ENCODE measurements at places on chromosomes 7 and 10.
A peak's percentile ranks its signal among the peaks of the same experiment; 100 is the strongest.

DNA sequence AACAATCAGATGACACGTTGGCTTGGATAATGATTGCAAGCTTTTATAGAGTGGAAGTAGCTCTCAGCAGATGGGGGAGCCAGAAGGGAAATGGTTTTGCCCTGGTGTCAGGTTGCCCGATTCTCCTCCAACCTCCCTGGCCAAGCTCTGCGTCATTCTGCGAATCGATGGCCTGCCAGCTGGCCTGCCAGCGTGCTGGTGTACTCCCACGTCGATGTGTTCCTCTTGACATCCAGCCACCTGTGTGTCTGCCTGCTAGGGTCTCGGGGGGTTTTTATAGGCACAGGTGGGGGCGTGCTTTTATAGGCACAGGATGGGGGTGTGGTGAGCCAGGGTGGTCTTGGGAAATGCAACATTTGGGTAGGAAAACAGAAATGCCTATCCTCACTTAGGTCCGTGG lies 4.6 kb downstream of the NET1 start:
- no peak for DNase-seq

- DNase-seq = no peak
Measured at GRCh38 chr10:11586170-11586569, 25.3 kb downstream of the USP6NL start.

- no peak for DNase-seq
Measured at GRCh38 chr10:114481055-114481454, 76.8 kb upstream of the AFAP1L2 start.

- peak; percentile 86 for DNase-seq
Measured at GRCh38 chr10:69629897-69630650, at the start of gene FAM241B. Gene FAM241B (plus strand): TSS chr10:69630247. CDS start chr10:69631744, 1,497 bp downstream.

DNA sequence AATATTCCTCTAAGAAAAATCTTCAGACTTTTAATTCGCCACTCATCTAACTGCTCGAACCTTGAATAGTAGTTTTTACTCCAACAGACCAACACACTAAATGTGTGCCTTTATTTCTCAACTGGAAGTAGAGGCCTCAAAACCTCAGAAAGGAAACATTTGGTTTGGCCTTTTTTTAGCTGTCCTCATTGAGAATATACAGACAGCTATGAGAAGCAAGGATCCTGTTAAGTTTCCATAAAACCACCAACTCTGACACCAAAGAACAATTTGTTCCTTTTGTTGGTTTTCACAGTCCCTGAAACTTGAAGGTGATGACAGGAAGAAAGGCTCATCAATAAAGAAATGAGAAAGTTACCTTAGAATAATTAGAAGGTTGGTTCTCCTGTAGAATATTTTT lies 199.2 kb upstream of the MEOX2 start:
- no peak for DNase-seq

DNA sequence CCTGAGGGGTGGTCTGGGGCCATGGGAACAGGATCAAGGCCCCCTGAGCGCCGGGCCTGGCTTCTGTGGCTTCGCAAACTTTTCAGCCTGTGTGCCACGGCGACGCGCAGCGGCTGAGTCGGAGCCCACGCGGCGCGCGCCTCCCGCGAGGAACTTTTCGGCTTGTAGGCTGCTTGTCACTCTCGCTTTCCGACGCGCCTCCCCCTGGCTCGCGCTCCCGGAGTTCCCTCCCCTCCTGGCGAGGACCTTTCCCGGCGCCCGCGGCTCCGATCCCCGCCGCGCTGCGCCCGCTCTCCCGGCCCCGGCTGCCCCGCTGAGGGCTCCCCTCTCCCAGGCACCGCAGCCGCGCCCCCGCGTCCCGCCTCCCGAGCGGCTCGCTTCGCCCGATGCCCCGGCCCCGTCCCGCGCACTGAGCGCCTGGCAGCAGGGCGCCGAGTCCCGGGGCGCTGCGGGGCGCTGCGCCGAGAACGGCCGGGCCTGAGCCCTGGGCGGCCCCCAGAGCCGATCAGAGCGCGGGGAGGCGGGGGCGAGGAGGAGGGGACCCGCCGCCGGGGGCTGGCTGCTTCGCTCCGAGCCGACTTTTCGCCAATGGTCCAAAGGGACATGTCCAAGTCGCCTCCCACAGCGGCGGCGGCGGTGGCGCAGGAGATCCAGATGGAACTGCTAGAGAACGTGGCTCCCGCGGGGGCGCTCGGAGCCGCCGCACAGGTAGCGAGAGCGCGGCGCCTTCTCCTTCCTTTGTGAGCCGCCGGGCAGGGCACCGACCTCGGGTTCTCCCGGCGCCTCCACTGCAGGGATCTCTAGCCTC lies at the start of gene CACNB2:
Gene CACNB2, plus strand, starts transcription at position 276 of the 808 bp plus-strand sequence.
- DNase-seq = peak; percentile 90

- DNase-seq = no peak
Measured at GRCh38 chr7:24756545-24757352, 515 bp downstream of the GSDME start.

GRCh38 chr10:130686689-130687300 lies 550.6 kb downstream of the GLRX3 start:
- no peak for DNase-seq

DNA sequence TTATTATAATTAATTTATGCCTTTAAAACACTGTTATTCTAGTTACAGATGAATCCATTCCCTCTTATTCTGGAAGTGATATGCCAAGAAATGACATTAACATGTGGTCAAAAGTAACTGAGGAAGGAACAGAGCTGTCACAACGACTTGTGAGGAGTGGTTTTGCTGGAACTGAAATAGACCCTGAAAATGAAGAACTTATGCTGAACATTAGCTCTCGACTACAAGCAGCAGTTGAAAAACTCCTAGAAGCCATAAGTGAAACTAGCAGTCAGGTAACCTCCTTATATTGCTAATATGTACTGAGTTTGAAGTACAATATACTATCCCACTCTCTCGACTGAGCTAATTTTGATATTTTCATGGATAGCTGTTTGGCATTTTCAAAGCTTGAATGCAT lies 81.6 kb downstream of the CYP51A1 start:
- no peak for DNase-seq

GRCh38 chr7:130207642-130208041 lies at the start of gene SSMEM1:
Gene SSMEM1 (plus strand): TSS chr7:130207860. CDS start chr7:130207911, 51 bp downstream.
- no peak for DNase-seq

DNA sequence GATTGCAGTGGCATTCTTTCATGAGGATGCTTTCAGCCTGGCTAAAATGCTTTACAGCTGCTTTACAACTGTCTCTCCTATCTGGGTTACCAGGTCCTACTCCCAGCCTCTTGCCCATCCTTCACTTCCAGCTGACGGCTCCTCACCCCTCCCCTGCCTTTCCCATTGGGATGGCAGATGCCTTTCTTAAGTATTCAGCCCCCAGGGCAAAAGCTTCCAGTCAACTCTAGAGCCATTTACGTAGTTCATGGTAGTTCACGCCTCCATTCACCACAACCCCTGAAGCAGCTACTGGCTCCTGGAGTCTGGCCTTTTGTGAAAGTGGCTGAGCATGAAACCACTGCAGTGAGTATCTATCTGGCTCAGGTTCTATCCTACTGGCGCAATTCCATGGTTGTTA lies 17.2 kb upstream of the BMPER start:
- no peak for DNase-seq

GRCh38 chr10:120981601-120982391 lies 130.6 kb downstream of the WDR11 start:
- no peak for DNase-seq

GRCh38 chr10:36450380-36450779 lies 675.0 kb upstream of the ANKRD30A start:
- peak; percentile 68 for DNase-seq

DNA sequence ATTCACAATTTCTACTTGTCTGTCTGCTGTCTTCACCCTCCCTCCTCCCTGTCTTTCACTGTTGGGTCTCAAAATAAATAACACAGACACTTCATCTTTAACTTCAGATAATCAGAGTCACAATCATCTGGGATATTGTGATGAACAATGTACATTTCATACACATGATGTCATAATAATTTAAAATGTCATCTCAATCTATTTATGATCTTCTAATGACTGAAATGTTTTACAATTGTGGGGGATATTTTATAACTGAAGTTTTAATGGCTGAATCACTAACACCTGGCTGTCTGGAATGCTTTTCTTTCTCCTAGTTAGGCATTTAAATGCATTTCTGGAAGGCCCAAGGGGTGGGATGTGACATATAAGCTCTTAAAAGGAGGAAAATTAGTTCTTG lies 859.8 kb downstream of the LRMDA start:
- DNase-seq = no peak

DNA sequence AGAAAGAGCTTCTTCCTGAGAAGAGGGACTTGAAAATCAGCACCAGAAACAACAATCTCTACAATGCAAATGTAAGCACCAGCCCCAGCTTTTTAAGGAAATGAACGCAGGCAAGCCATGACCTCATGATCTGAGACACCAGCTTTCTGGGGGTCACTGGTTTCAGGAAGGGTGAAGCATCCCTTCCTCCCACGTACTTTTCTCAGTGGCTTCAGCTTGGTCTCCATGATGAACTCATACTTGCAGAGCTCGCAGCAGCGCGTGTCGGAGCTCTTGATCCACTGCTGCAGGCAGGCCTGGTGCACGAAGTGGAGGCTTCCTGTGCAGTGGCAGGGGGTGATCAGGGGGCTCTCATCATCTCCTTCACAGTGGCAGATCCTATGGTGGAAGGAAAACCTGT lies 87.0 kb downstream of the ALOX5 start:
- DNase-seq = no peak

GRCh38 chr7:149228831-149229471 lies 10.5 kb upstream of the ZNF212 start:
- no peak for DNase-seq

GRCh38 chr7:77903597-77903996 lies 105.0 kb downstream of the PHTF2 start:
- DNase-seq = no peak

DNA sequence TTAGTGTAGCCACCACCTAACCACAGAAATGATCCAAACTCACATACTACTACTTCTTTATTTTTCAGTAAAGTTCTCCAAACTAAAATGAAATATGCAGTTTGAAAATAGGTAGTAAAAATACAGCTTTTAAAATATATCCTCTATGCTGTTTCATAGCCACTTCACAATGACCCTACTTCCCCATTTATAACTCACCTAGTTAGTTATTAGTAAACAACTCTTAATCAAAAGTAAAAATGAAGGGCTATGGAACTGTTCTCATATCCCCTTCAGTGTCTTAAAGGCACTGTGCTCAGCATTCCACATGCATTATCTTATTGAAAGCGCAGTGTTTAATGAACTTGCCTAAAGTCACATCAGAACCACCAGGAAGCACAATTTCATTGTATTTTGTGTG lies 43.5 kb downstream of the KMT2C start:
- no peak for DNase-seq

DNA sequence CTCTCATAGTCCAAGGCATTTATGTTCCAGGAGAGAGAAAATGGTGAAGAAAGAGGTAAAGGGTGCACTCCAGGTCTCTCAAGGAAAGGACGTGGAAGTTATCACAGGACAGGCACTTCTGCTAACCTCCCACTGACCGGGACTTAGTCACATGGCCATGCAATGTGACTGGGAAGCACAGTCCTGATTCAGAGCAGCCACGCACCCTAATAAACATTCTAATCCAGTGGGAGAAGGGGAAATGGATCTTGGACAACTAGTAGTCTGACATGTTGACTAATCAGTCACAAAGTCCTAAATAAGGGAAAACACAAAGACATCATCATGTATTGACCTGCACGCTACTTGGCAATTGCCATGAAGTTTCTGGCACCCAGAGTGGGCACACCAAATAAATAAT lies 417.5 kb upstream of the ZMIZ1 start:
- DNase-seq = no peak

Data from right cardiac atrium (tissue), 5 donors.